ENCODE measurements at places on chromosomes 3 and 15.

- no peak for DNase-seq
Observed at GRCh38 chr3:135229018-135229495, 434.0 kb downstream of the EPHB1 start.

GRCh38 chr3:35900079-35900478 lies 260.8 kb downstream of the ARPP21 start:
- DNase-seq, result no peak

- DNase-seq, result no peak
Observed at GRCh38 chr15:68646696-68647095, 67.9 kb downstream of the CORO2B start.

- DNase-seq, result no peak
Observed at GRCh38 chr15:33533197-33533596, 222.4 kb downstream of the RYR3 start.

DNA sequence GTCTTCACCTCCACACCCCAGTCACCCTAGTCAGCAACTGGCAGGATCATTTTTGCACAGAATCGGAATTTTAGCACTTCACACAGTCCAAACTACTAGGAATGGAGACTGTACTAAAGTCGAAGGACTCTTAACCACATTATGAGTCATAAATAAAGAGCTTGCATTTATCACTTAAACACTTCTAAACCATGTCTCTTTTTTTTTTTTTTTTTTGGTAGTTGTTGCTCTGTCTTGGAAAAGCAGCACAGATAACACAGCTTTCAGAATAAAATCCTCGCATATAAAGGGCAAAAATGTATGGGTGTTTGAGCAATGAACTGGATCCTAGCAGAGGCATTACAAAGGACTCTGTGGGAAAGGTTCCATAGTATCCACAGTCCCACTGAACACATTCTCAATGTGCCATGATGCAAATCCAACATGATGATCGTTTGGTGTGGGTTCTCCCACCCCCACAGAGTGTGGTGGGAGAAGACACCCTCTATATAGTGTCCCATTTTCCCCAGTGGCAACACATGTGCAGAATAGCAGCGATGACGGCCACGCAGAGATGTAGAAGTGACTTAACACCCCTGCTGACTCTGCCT lies 47.1 kb downstream of the FOXP1 start:
- no peak for DNase-seq

GRCh38 chr15:89760303-89761008 lies 9.4 kb upstream of the MESP1 start:
- DNase-seq, result peak; percentile 52

DNA sequence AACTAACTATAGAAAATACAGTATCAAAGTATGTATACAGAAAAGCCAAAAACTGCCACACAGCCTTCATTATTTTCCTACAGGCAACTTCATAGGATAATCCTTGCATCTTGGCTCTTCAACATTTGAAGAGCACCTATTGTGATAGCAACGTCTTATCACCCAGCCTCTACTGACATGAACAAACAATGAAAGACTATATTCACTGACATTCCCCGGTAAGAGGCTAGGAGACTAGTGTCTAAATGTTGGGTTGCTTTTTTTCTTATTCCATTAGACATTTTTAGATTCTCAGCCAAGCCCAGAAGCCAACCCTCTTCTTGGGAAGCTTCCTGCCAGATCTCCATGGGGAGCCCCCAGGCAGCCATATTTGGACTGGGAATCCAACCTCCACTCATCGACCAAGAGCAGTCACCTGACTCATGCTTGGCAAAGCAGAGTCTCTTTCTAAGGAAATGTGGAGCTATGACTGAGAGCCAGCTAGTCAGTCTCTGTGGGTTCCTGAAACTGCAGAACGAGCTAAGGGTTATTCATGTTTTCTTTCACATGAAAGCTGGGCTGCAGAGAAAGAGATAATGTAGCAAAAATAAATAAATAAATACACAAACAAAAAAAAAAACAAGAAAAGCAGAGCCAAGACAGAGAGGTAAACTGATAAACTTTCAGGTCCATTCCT lies 227.5 kb downstream of the MAGI1 start:
- no peak for DNase-seq

DNA sequence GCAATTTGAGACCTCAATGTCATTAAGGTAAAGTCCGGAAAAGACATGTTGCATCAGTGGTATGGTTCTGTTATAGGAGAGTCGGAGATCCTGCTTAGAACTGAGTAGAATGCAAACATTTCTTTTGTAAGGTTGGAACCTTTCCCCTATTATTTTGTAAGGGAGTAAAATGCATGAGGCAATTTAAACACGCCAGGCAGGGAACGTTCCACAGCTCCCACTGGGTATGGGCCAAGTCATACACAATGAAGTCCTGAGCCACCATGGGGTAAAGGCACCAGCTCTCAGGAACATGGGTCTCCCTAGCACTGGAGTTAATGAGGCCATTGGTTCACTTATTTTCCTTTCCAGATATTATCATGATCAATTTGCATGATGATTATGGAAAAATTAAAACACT lies 116.6 kb upstream of the NR2F2 start:
- no peak for DNase-seq

- DNase-seq, result no peak
Observed at GRCh38 chr15:58517682-58518525, 86.1 kb downstream of the LIPC start.

DNA sequence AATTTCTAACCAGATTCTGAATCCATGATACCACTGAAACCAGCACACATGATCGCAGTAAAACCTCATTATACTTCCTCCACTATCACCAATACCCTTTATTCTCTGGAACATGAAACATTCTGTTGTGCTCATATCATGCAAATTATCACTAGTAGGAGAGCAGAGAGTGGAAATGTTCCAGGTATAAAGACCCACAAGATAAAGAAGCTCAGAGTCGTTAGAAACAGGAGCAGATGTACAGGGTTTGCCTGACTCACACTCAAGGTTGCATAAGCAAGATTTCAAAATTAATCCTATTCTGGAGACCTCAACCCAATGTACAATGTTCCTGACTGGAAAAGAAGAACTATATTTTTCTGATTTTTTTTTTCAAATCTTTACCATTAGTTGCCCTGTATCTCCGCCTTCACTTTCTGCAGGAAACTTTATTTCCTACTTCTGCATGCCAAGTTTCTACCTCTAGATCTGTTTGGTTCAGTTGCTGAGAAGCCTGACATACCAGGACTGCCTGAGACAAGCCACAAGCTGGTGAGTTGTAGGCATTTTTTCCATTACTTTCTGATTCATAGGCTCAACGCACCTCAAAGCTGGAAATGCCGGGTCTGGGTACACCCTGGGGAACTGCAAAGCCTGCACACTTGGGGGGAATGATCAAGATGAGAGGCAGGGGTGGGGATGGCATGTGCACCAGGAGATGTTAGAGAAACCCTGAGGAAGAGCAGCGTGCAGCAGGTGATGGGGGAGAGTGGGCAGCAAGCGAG lies at the start of gene CCR2:
CCR2 (plus strand) TSS at position 465 of the 764 bp plus-strand sequence. CDS start 3,417 bp downstream, outside the sequence.
- no peak for DNase-seq

DNA sequence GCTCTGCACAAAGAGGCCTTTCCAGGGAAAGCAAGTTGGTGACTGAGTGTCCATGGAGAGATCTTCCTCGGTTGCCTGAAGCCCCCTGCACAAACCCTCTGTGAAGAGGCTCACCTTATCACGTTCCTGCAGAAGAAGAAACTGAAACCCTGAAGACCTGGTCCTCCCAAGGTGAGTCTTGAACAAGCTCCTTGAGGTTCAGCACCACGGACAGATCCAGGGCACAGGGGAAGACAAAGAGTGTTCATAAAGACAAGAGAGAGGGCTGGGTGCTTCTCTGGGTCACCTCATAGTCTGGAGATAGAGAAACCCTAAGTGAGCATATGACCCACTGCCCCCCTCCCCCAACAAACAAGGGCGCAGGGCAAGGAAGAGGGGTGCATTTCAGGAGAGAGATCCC lies 21.7 kb upstream of the TBC1D21 start:
- DNase-seq, result no peak

- DNase-seq, result no peak
Observed at GRCh38 chr3:171753665-171754408, 56.4 kb downstream of the PLD1 start.

GRCh38 chr15:96312641-96313335 lies 17.7 kb upstream of the NR2F2 start:
- no peak for DNase-seq

- DNase-seq, result no peak
Observed at GRCh38 chr15:75597667-75598341, 18.7 kb upstream of the PTPN9 start.

DNA sequence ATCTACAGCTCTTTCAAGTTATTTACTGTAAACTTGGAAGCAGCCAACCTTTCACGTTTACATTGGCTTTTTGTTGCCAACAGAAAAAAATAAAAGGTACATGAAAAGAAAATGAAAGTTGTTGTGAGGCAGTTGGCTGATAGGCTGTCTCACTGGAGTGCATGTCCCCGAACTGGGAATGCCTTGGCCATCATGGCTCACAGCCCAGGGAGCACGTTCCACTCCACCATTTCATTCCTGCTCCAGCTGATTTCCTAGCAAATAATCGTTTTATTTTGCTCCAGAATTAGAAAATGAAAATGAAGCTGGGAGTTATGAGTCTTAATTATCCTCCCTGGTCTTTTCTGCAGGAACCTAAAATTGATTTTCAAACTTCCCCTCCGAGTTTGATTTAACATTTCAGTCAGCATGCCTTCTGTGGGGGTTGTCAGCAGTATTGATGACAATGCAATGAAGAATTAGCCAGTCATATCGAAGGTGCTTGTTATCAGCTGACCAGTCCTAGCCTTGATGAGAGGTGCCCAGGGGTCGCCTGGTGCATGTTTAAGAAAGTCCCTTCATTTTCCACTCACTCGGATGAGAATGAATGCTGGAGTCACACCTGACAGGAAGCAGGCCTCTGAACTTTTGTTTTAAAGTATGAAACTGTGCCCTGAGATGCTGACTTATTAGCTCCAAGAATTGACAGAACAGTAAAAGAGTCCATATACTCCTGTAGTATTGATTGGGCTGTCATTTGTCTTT lies 293.7 kb upstream of the TRIM42 start:
- DNase-seq, result no peak

DNA sequence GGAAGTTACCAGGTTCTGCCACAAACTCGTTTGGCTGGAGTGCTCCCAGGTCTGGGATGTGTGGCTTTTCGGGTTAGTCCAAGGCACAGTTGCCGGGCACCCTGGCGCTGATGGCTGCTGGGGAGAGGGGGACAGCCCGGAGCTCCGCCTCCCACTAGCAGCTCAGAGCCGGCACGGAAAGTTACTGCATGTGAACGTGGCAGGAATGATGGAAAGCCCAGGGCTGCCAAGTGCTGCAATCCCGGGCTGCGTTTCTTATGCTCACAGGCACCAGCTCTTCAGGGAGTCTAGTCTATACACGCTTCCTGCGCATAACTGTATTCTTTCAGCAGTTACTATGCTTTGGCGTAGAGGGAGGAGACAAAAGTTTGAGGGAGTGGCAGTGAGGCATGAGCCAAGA lies 141.8 kb upstream of the ICE2 start:
- DNase-seq, result no peak

- DNase-seq, result no peak
Observed at GRCh38 chr3:119376758-119377157, 82.6 kb downstream of the ARHGAP31 start.

DNA sequence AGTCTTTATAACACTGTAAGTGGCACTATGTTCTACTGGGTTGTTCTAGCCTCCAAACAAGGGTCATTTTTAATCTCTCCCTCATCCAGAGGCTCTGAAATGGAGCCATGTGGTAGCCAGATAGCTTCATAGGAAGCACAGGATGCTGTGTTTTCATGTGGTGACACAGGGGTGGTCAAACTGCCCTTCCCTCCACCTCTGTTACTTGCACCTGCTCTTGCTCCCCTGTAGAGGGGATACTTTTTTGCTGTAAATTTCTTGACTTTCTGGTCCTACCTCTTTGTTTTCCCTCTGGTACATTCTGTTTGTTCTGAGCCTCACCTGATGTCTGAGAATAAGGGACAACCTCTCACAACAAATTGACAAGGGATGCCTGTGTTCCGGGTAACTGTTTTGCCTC lies 76.8 kb downstream of the EPHB1 start:
- DNase-seq, result no peak

GRCh38 chr3:154829929-154830328 lies 250.2 kb upstream of the MME start:
- DNase-seq, result no peak

DNA sequence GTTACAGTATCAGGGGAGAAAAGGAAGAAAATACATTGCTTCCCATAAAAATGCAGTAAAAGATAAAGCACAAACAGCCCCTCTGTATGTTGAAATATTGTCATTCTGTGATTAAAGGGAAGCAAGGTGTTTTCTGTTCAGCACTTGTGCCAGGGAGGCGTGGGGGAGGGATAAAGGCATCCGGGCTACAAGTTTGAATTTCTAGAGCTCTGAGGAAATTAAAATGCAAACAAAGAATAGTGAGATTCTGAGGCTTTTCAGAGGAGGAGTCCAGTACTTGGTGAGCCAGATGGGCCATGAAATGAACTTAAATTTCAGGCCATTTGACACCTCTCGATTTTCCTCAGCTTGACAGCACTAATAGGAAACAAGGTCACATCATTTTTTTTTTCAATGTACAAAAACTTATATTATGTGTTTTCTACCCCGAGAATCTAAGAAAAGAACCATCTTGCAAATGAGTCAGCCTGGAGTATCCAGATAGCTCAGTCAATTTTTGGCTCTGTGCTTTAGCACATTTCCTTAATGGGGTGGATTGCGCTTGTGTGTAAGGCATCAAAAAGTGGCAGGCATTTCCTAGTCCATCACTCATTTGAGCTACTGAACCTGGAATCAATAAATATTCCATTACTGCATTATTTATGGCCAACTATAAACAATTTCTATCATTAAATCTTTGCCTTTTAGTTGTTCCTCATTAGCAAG lies 640.8 kb upstream of the TBL1XR1 start:
- no peak for DNase-seq

GRCh38 chr3:46566040-46566641 lies at the start of gene LRRC2:
TSS of gene LRRC2 (minus strand) at chr3:46566302. CDS start at chr3:46551591, 14,711 bp downstream.
- no peak for DNase-seq

All from activated gamma-delta T cell treated with anti-CD3 and anti-CD28 coated beads, Interleukin-2, amount 50 U/mL, for 16 hours (primary cell).